ENCODE measurements at places on chromosomes 5 and 9.

DNA sequence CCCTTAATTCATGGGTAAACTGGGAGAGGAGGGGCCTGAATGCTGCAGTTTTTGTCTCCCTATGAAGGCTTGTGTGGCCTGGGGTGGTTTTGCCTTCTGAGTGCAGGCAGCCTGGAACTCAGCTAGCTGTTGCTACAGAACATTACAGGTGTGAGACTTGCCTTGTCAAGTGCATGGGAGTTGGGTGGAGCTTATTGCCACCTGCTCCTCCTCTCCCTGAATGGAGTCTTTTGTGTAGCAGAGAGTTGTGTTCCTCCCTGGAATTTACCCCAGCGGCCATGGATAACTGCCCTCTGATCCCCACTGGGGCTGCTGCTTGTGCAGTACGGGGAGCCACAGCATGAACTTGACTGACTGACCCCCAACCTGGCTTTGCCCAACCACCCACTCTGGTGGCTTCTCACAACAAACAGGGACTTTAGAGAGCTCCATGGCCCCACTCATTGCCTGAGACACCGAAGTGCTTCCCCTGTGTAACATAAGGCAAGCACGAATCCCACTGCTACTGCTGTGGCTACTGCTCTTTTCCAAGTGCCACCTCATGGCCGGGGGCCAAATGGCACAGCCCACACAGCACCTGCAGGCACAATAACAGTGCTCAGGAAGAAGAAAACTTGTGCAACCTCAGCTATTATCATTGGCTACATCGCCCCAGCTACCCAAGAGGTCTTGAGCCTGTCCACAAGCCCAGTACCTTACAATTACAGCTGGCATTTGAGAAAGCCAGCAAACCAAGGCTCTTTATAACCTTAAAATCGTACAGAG lies 942.9 kb downstream of the CDH18 start:
- no peak for DNase-seq

DNA sequence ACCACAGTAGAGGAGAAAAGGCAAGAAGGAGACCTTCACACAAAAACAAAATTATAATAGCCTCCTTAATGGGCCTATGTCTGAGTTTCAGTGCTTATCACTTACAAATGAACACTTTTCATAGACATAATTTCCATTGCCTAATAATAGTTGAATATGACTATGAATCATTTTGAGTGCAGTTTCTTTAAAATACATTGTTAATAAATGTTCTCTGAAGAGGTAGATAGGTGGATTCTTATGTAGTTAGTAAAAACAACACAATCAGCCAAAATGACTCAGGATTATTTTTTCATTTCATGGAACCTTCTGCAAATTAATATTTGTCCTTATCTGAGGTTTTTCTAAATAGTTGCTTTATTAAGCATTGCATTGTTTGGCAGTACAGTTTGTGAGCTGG lies 45.6 kb downstream of the DAPK1 start:
- DNase-seq, result no peak

GRCh38 chr9:116137581-116137980 lies 16.0 kb upstream of the PAPPA start:
- DNase-seq, result no peak

DNA sequence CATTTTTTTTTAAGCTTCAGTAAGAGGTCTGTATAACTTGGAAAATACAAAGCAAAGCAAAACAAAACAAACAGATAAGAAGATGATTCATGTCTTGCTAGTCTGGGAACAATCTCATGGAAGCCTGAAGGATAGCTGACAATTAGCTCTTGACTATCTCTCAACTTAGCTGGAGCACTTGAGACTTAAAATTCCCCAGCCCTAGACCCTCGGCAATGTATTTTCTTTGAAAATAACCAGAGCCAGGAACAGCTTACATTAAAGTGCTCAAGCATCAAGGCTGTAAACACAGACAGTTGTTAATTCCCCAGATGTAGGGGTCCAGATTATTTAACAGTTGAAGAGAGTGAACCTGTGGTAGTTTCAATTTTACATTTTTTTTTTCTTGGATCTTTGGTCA lies 82.9 kb downstream of the TMEM252 start:
- DNase-seq, result no peak

DNA sequence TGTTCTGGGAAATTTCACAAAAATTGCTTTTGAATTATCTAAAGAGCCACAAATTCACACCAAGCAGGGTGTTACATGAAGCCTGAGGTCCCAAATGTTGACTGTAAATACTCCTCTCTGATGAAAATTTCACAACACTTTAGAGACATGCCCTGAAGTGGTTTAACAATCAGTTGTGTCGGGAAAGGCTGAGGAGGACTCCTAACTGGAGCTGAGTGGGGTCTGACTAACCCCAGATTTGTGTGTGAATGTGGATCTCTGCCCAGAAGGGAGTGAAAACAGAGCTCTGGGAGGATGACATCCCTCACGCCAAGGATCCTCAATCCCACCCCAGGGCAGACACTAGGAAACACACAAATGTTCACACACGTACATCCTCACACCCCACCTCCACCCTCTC lies 31.1 kb upstream of the GRXCR2 start:
- no peak for DNase-seq

- DNase-seq, result no peak
Observed at GRCh38 chr5:6393596-6394194, 15.3 kb upstream of the MED10 start.

DNA sequence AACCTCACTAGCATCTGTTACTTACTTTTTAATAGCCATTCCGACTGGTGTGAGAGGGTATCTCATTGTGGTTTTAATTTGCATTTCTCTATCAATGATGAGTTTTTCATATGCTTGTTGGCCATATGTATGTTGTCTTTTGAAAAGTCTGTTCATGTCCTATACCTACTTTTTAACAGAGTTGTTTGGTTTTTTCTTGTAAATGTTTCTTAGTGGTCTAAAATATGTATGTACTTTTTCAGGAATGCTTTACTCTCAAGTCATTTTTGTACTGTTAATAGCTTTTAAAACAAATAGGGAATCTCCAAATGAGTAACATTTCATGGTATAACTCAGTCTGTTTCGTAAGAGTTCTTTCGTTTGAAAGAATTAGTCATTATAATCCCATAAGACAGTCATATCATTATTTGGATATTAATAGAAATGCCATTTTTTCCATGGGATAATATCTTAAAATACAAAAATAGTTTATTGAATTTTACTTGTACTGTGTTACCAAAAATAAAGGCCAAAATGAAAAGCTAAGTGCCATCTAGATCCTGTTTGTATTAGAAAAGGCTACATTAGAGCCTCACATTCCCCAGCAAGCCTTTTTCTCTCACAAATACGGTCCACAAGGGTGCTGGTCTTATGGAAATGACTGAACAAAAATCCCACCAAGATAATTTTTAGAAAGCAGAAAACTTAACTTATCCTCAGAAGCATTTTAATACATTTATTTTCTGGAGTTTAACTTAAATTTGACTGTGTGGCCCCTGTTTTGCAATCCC lies 247.7 kb downstream of the PJA2 start:
- no peak for DNase-seq

GRCh38 chr5:2658881-2659470 lies 92.5 kb downstream of the IRX2 start:
- DNase-seq, result no peak

DNA sequence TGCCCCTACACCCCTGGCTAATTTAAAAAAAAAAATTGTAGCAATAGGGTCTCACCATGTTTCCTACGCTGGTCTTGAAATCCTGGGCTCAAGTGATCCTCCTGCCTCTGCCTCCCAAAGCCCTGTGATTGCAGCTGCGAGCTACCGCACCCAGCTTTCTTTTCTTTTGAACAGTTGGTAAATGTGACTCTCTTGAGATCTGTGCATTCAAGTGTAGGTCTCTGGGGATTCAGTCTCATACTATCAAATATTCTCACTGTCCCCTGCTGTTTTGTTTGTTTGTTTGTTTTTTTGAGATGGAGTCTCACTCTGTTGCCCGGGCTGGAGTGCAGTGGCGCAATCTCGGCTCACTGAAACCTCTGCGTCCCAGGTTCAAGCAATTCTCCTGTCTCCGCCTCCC lies 42.3 kb upstream of the CXXC5 start:
- no peak for DNase-seq

DNA sequence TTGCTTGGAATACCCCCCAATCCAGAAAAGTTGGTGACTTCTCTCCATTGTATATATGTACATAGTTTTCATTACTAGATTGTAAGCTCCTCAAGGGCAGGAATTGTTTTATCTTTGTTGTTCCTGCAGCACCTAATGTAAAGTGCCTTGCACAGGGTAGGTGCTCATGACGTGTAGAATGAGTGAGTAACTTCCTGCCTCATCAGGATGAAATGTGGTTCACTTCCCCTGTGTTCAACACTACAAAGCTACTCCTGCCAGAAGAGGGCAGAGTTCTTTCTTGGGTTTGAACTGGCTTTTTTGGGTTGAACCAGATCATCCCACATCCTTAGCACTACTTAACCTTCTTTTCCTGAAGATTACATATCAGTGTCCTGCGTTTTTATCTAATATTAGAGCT lies 23.9 kb downstream of the GTF3C4 start:
- DNase-seq, result no peak

DNA sequence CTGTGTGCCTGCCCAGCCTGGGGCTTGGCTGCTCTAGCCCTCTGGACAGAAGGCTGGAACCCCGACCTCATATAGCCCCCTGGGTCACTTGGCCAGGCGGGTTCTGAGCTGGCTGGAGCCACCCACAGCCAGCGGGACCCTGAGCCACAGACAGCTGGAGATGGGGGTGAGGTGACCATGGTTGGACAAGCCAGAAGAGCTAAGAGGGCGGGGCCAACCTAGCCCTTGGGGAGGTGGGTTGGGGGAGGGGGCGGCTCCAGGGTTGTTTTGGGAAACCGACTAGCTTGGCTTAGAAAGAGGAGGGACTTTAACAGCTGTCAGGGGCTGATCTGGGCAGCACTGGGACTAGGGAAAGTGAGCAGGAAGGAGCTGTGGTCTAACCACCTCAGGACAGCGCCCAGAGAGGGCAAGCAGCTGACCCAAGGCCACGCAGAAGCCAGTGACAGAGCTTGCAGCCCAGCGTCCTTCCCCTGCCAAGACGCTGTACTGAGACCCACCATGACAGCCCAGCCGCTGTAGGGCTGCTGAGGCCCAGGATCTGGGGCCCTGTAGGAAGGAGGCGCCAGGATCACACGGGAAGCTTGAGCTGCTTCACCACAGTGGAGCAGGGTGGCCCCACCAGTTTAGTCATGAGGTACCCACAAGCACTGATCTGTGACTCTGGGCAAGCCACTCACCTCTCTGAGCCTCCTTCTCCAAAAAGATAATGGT lies 2.2 kb downstream of the AIF1L start:
- DNase-seq, result no peak

- no peak for DNase-seq
Observed at GRCh38 chr5:86748538-86749105, 130.9 kb downstream of the COX7C start.

DNA sequence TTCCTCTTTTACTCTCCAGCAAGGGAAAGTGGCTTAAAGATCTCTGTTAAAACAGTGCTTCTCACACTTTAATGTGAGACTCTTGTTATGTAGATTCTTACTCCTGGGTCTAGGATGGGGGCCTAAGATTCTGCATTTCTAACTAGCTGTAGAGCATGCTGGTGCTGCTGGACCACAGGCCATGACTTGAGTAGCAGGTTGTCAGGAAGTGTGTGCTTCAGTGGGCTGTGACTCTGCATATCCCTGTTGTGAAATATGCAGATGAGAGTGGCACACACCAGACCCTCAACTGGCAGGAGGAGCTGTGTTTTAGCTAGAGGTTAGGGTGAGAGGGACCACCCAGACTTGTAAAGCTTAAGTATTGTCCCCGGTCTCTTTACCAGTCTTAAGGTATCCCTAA lies 191.1 kb upstream of the DMRT1 start:
- DNase-seq, result no peak

GRCh38 chr5:76709762-76710161 lies 6.2 kb upstream of the F2R start:
- no peak for DNase-seq

DNA sequence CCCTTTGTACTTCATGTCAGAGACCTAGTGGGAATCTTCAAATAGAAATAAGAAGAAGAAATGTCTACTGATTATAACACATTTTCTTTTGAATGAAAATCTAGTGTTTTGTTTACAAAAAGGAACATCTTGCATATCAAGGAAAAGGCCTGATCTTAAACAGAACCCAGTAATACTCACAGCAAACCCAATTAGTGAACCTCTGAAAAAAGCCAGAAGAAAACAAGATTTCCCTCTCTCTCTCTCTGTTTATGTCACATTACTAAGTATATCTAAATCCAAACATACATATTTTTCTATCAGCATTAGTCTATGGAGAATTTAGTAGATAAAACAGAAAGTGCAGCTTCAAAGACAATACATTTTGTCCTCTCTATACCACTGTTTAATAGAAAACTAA lies 457.9 kb downstream of the NR2F1-AS1 start:
- no peak for DNase-seq

- no peak for DNase-seq
Observed at GRCh38 chr9:68728731-68729130, 23.7 kb downstream of the PIP5K1B start.

All from right renal cortex interstitium (tissue), 3 donors.